ENCODE measurements at places on chromosomes 5 and 9. TPM values are rescaled to one million over a fixed set of nuclear protein-coding genes. Genes with fewer than 3 reads are reported as not detected.
A peak's percentile ranks its signal among the peaks of the same experiment; 100 is the strongest.

Gene ANKRD20A1
- total RNA-seq: 0.07 TPM

Gene PTGES
- 1.4 TPM for total RNA-seq

Gene GRXCR2
- not detected for total RNA-seq

- DNase-seq: no peak
Observed at GRCh38 chr5:132417010-132417439, 47.5 kb downstream of the SLC22A5 start.

DNA sequence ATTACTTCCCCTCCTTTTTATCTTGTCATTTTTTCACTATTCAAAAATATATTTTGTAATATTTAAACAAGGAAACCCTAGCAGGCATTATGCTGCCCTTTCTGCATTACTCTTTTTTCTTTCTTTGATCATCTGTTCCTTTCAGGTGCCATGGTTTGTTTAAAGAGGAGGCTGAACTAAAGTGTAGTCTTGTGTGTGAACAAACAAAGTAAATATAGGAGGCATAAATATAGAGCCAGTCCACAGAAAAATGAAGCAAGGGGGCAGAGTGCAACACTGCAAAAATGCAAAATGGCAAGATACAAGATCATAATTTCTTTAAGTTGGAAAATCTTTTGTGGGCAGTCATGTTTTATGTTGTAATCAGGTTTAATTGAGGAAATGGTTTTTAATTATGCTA is 947.3 kb upstream of the COX7C start:
- no peak for DNase-seq

DNA sequence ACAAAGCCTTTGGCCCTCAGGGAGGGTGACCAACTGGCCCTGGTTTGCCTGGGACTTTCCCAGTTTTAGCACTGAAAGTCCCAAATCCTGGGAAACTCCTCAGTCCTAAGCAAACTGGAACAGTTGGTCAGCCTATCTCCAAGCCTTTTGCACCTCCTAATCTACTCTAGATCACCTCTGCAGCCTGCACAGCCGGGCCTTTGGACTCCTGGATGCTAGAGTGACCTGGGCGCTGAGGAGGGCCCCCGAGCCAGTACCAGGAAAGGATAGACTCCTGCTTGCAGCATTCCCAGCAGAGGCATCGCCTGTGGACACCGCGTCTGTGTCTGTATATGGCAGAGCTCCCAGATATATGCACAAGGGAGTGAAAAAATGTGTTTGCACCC is 15.1 kb downstream of the IRF1 start:
- DNase-seq: peak; percentile 56

GRCh38 chr9:111959468-111960359 is 63.1 kb downstream of the UGCG start:
- peak; percentile 76 for DNase-seq
